ENCODE measurements at places on chromosomes 6 and 20. TPM values are rescaled to one million over a fixed set of nuclear protein-coding genes. Genes with fewer than 3 reads are reported as not detected.

- no peak for DNase-seq
Observed at GRCh38 chr6:144886682-144887081, 601.5 kb downstream of the UTRN start.

- no peak for DNase-seq
Observed at GRCh38 chr20:14544688-14545087, 207.3 kb upstream of the FLRT3 start.

The HLA-DMB gene
- not detected for polyA plus RNA-seq

The GSTA1 gene
- not detected for polyA plus RNA-seq

GRCh38 chr6:11366934-11367637 lies 134.6 kb upstream of the NEDD9 start:
- DNase-seq = no peak

The VGLL2 gene
- polyA plus RNA-seq = not detected

DNA sequence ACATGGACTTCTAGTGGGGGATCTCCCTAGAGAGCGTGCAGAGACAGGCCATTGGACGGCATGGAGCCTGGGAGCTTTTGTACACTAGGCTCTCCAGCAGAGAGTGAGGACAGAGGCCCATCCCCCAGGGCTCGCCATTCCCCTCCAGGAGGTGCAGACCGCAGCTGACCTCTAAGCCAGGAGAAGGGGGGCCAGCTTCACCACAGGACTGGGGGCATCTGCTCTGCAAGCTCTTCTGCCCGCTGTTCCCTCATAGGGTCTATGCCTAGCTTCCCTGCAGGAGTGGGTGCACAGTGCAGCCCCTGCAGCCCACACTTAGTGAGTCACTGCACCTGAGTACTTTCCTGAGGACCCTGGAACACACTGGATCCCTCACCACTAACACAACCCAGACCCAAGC lies 94.4 kb downstream of the FHL5 start:
- no peak for DNase-seq

DNA sequence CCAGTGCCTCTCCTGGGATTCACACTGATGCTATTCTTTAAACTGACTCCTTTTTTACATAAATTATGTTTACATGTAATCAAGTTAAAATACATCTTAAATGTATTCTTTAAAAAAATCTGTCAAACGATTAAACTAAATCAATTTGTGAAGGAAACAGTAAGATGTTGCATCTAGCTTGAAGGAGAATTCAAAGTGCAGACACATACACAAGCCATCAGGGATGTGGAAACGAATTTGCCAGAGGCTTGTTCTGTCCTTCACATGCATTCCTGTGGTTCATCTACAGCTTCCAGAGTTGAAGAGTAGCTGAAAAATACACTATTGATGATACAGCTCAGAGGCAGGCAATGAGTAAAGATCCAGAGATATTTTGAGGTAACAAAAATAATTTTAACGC lies 7.3 kb upstream of the BPIFB3 start:
- DNase-seq = no peak

DNA sequence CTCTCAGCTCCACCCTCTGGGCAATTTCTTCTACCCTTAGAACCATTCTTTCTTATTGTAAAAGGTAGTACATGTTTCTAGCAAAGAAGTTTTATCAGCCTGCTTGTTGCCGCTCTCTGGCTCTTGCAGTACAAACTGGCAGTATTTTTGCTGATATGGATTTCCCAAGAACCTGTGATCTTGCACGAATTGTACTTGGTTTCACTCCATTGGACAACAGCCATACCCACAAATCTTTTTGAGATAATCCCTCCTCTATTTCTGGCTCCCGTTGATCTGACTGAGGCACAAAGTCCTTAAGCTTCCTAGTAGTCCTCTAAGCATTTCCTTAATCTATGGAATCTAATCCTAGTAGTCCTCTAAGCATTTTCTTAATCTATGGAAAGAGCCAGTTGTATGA lies 487.0 kb upstream of the PTCHD4 start:
- DNase-seq = no peak

DNA sequence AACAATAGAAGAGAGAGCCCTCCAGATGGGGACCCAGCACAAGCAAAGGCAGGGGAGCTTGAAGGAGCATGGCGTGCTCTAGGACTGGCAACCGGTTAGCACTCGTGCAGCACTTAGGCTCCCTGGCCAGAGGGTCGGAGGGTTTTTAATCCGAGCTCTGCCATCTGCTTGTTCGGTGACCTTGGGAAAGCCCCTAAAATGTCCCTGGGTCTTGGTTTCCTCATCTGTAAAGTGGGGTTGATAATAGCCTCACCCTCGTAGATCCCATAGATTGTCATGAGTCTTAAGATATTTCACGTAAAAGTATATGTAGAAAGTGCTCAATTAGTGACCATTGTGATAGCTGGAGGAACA lies 16.6 kb upstream of the HCK start:
- DNase-seq = no peak

- no peak for DNase-seq
Observed at GRCh38 chr20:16166737-16167136, 406.5 kb downstream of the KIF16B start.

The GMNN gene
- polyA plus RNA-seq = 17.8 TPM

The ATP6V1G2 gene
- 2.7 TPM for polyA plus RNA-seq

DNA sequence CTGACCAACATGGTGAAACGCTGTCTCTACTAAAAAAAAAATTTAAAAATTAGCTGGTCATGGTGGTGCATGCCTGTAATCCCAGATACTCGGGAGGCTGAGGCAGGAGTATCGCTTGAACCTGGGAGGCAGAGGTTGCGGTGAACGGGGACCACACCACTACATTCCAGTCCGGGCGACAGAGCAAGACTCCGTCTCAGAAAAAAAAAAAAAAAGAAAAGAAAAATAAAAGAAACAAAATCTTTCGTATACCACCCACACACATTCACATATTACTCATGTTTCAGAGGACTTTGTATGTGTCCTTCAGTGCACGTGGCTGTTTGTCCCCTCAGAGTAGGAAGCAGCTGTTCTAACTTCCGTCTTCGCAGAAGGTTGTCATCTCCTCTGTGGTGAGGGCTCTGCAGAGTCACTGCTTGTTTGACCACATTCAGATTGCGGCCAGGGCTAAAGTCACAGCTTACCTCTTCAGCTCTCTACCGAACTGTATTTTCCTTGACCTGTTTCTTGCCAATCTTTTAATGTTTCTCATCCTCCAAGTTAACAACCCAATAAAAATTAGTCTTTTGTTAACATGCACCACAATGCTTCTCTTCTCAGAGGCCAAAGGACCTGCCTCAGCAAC lies 36.6 kb upstream of the HIVEP1 start:
- no peak for DNase-seq

GRCh38 chr6:38336922-38337321 lies 302.8 kb downstream of the BTBD9 start:
- DNase-seq = no peak

DNA sequence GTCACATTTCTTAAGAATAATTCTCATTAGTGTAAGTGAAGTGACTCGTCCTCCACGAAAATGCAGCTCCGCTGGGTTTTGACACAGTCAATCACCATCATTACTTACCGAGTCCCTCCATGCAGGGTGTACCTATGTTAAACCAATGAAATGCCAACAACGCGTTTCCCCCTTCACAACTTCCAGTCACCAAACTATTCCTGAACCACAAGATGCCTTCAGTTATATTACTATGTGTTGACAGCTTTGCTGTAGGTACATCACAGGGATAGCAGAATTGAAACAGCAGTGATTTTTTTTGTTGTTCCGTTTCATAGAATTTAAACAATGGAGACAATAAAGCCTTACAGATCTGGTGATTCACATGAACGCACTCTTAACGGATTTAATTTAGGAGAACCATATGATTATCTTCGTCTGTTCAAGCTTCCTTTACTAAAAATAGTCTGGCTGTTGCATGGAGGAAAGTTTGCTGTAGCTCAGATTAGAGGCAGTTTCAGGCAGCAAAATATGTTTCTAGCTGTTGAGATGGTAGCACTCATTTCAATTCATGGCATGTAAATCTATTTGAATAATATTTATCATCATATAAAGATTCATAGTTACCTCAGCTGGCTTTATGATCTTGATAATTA lies 652.8 kb downstream of the PRKN start:
- DNase-seq = no peak

- no peak for DNase-seq
Observed at GRCh38 chr6:17466147-17466546, 72.8 kb downstream of the CAP2 start.

The OOEP gene
- not detected for polyA plus RNA-seq

DNA sequence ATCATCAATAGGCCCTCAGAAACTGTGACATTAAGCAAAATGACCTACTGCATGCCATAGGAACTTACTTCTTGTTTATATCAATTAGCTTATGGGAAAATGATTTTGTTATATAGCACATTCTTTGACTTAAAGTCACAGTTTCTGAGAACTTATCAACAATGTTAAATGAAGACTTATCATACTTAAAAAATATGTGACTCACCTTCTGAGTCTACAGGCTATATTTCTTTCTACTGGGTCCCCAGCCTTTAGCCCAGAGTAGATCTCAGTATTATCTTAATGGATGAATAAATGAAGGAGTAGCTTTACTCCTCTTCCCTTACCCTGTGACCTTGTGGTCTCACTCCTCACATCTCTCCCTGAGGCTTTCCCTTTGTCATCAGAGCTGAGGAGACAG lies 180.2 kb downstream of the MAFB start:
- no peak for DNase-seq

GRCh38 chr20:41027872-41028358 lies 707 bp upstream of the TOP1 start:
- no peak for DNase-seq

GRCh38 chr6:105282631-105283585 lies 103.1 kb upstream of the POPDC3 start:
- DNase-seq = no peak

DNA sequence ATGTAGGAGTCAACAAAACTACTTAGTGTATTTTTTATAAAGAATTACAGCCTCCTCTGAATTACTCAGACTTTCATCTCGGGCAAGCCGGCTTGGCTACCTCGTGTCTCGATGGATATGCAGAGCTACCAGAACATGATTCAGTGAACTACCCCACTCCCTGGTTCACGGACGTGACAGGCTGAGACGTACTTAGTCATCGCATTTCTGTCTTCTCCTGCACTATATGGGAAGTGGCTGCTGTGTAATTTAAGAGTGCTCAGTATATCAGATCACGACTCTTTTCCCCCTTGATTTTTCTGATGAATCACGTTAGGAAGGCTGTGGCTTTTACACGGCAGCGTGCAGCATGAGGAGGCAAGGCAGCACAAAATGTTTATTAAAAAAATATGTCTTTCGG lies 302.7 kb upstream of the ZFP64 start:
- peak; percentile 91 for DNase-seq

Data from BJ (cell line).